T-helper 17 cell (primary cell): ENCODE measurements at places on chromosomes 12 and 14.

- no peak overlapping the region for H3K4me3 ChIP-seq
- peaks cover 7% of the 10 kb centered on the region for H3K36me3 ChIP-seq
- H3K27ac ChIP-seq: no peak overlapping the region
Observed at GRCh38 chr12:53073881-53074280, 5.3 kb downstream of the SPRYD3 start.

- no peak overlapping the region for H3K4me3 ChIP-seq
- no peak overlapping the region for H3K27ac ChIP-seq
- no peaks in the 10 kb centered on the region for H3K27me3 ChIP-seq
- H3K4me1 ChIP-seq: no peaks in the 10 kb centered on the region
- no peak for DNase-seq
Observed at GRCh38 chr12:84502180-84502860, 410.3 kb downstream of the SLC6A15 start.

DNA sequence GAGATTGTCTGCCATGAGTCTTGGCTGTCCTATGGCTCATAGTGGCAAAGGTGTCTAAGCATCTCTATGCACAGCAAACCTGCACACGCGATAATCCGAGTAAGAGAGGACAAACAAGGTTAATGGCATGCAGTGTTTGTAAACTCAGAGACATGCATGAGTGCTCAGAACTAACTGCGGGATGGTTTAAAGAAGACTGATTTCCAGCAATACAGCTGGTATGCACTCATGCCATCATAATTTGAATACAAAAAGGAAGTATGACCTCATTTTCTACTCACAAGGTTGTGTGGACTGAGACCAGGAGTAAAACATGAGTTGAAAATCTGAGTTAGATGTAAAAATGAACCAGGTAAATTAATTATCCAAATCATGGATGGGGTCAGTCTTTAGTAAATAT is 16.6 kb upstream of the TCP11L2 start:
- H3K4me1 ChIP-seq: peaks cover 23% of the 10 kb centered on the region
- no peaks in the 10 kb centered on the region for H3K36me3 ChIP-seq
- H3K4me3 ChIP-seq: no peak overlapping the region
- H3K27me3 ChIP-seq: peaks cover 13% of the 10 kb centered on the region

DNA sequence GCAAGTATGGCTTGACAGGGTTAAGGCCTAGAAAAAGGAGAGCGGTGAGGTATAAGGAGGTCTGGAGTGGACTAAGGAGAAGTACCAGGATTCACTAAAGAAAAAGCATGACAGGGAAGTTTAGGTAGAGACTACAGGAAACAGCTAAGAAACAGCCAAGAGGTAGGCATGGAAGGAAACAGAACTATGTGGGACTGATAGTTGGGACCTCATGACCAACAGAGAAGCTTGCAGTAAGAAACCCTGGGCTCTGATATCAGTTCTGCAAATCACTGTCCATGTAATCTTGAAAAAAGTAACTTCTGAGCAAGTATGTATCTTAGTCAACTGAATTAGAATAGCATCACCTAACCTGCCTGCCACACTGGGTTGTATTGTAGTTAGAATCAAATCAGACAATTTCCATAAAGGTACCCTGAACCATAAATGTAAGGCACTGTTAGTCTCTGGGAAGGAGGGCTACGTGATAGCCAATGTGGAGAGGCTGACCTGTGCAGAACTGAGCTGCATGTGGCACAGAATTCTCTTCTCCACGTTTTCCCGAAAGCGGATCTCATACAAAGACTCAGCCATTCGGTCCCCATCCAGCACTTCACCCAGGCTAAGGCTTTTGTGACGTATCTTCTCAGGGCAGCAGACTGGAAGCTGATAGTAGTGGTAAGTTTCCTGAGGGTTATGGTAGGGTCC is 912 bp downstream of the TM9SF1 start:
- peaks cover 3% of the 10 kb centered on the region for H3K36me3 ChIP-seq
- peak overlapping the region; percentile 97 for H3K27ac ChIP-seq
- peak overlapping the region; percentile 95 for H3K4me3 ChIP-seq
- H3K27me3 ChIP-seq: no peaks in the 10 kb centered on the region
- DNase-seq: no peak

GRCh38 chr12:4307593-4308333 is 13.2 kb upstream of the TIGAR start:
- no peaks in the 10 kb centered on the region for H3K27me3 ChIP-seq
- H3K36me3 ChIP-seq: no peaks in the 10 kb centered on the region
- peak overlapping the region; percentile 21 for H3K4me3 ChIP-seq
- peaks cover 10% of the 10 kb centered on the region for H3K4me1 ChIP-seq
- no peak for DNase-seq
- peak overlapping the region; percentile 63 for H3K27ac ChIP-seq

DNA sequence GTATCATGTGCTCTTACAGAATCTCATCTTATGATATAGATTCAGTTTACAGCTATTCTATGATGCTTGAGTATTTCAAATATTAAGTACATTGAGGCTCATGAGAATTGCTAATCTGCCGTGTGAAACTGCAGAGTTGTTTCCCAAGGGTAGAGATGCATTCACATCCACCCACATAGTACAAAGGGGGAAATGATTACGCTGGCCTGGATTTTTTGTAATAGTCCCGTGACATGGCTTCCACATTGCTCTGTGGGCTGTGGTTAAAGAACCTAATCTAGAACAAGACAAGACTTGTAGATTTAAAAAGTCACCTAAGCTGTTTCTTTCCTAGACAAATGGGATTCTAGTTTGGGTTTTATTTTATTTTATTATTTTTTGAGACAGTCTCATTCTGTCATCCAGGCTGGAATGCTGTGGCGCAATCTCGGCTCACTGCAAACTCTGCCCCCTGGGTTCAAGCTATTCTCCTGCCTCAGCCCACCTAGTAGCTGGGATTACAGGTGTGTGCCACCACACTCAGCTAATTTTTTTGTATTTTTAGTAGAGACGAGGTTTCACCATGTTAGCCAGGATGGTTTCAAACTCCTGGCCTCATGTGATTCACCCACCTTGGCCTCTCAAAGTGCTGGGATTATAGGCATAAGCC is 13.0 kb upstream of the RIOX1 start:
- H3K4me3 ChIP-seq: no peak overlapping the region
- DNase-seq: no peak

DNA sequence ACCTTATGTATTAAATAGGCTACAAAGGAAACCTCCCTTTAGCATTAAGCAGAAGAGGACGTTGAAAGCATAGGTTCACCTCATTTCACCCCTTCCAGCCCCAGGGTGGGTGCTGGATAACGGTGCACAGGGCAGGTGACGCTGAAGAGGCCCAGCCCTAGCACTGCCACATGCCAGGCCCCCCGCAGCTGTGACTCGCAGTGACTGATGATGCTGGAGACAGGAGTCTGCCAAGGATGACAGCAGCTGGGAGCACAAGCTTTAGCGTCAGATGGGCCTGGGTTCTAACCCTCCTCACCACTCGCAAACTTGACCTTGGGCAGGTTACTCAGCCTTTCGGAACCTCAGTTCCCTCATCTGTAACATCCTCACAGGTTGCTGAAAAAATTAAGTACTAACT is 76.7 kb downstream of the TBK1 start:
- peaks cover 12% of the 10 kb centered on the region for H3K27me3 ChIP-seq
- no peak overlapping the region for H3K4me3 ChIP-seq
- peaks cover 2% of the 10 kb centered on the region for H3K36me3 ChIP-seq

DNA sequence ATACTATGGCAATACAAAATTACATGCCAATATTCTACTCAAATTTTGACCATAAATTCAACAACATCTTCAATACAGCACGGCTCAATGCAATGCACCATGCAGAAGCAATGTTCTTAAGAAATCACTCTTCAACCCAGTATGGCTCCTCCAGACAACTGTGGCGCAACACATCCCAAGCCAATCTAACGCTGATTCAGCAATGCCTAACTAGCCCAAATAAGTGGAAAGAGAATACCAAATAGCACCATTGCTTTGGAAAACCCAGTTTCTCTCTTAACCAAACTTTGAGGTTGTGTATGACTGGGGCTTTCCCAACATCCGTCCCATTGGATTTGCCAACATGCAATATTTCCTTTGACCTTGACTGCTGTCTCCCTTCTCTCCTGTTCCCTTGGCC is 211.1 kb upstream of the TBX3 start:
- no peaks in the 10 kb centered on the region for H3K27me3 ChIP-seq
- no peaks in the 10 kb centered on the region for H3K4me1 ChIP-seq
- H3K27ac ChIP-seq: no peak overlapping the region
- no peak for DNase-seq

GRCh38 chr14:71754422-71755095 is 177.7 kb upstream of the RGS6 start:
- no peak overlapping the region for H3K4me3 ChIP-seq
- H3K27ac ChIP-seq: no peak overlapping the region
- H3K4me1 ChIP-seq: peaks cover 2% of the 10 kb centered on the region
- no peaks in the 10 kb centered on the region for H3K36me3 ChIP-seq
- DNase-seq: no peak
- H3K27me3 ChIP-seq: peaks cover under 1% of the 10 kb centered on the region

GRCh38 chr12:49568442-49569162 is 660 bp upstream of the MCRS1 start:
- H3K27me3 ChIP-seq: no peaks in the 10 kb centered on the region
- H3K4me1 ChIP-seq: peaks cover 49% of the 10 kb centered on the region
- no peak for DNase-seq
- peak overlapping the region; percentile 99 for H3K4me3 ChIP-seq
- peak overlapping the region; percentile 99 for H3K27ac ChIP-seq

GRCh38 chr12:3692616-3693365 is 60.1 kb downstream of the CRACR2A start:
- no peak overlapping the region for H3K4me3 ChIP-seq
- peaks cover 21% of the 10 kb centered on the region for H3K36me3 ChIP-seq
- DNase-seq: no peak
- no peak overlapping the region for H3K27ac ChIP-seq
- H3K4me1 ChIP-seq: peaks cover 10% of the 10 kb centered on the region
